ENCODE measurements at places on chromosomes 7 and 10.

DNA sequence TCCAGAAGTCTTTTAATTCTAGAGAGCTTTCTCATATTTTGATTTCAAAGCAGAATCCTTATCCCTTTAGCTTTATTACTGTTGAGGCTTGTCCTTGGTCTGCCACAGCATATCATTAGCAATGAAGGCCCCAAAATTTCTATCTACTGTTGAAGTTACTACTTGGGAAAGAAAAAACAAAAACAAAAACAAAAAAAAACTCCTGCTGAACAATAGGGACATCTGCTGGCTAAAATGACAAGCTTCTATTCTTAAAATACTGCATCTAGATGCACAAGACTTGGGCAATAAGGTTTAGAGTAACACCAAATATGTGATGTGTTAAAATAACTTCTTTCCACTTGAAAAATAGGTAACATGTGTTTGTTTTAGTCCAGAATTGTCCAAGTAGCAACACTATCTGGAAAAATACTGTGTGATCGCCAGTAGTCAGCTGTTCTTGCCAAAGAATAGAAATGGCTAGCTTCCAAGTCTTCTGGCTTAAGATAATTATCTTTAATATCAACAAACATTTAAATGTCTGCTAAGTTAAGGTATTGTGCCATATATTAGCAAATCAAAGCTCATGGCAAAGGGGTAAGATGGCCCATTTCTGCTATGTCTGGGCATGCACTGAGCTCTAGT is 3.8 kb upstream of the DMTF1 start:
- no peak for DNase-seq

GRCh38 chr10:113853578-113854012 is 287 bp downstream of the DCLRE1A start:
- no peak for DNase-seq

DNA sequence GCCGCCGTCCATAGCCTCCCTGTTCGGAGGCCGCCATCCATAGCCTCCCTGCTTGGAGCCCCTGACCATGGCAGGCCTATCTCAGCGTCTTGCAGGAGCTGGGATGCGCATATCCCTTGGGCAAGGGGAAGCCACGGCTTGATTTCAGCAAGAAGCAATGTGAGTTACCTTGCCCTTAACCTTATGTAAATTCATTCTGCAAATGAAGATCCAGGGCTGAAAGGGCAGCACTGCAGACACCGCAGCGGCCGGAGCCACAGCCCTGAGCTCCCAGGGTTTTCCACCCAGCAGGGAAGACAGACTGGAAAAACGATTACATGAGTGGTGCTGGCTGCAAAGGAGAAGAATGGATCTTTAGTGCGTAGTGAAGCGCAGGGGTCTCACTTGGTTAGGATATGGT is 95.8 kb downstream of the SEC61G start:
- DNase-seq: no peak

DNA sequence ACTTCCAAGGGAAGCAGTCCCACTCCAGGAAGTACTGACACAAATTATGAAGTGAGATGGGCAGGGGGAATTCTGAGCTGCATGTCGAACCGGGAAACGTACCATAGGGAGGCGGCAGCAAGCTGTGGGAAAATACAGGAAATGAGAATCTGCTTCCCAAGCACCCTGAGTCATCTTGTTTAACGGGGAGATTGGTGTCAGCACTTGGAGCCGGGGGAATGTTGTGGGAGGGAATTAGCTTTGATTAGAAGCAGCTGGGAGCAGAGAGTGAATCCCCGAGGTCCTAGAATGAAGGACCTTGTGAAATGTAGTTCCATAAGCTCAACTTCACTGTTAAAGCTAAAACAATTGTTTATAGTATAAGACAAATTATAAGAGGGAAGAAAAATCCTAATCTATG is 141.4 kb upstream of the PRKCQ start:
- DNase-seq: no peak

- no peak for DNase-seq
Measured at GRCh38 chr7:88480896-88481295, 174.2 kb upstream of the STEAP4 start.

DNA sequence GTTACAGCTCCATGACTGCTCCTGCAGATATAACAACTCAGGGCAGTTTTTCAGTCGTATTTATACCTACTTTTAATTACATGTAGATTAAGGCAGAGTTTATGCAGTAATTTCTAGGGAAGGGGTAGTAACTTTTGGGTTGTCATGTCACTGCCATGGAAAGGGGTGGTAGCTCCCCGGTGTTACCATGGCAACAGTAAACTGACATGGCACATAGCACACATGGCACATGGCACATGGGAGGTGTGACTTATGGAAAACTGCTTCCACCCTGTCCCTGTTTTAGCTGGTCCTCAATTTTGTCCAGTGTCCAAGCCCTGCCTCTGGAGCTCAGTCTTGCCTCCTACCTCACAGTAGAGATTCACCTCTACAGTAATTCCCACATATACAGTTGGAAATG is 3.9 kb upstream of the TOMM7 start:
- DNase-seq: no peak

DNA sequence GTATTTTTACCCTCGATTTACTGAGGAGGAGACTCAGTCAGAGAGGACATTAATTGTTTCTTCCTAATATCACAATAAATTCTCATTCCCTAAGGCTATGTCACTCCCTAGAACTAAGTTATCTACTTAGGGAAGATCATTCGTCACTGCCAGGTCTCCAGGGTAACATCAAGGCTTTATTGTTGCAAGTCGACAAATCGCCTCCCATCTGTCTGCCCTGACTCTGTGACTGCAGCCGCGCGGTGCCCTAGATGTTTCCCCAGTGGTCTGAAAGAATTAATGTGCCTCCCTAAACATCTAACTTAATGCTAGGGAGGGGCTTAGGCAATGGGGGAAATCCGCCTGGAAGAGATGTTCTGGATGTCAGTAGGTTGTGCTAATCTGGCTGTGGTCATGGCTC is 558.8 kb upstream of the C7orf33 start:
- DNase-seq: no peak

DNA sequence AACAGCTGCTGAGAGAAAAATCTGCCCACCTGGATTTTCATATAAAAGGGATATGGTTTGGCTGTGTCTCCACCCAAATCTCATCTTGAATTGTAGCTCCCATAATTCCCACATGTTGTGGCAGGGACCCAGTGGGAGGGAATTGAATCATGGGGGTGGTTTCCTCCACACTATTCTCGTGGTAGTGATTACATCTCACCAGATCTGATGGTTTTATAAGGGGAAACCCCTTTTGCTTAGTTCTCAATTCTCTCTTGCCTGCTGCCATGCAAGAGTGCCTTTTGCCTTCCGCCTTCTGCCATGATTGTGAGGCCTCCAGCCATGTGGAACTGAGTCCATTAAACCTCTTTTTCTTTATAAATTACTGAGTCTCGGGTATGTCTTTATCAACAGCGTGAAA is 20.8 kb upstream of the MKI67 start:
- DNase-seq: no peak

- DNase-seq: no peak
Measured at GRCh38 chr7:64888561-64888900, 14.5 kb upstream of the ZNF273 start.

- no peak for DNase-seq
Measured at GRCh38 chr10:15252396-15252795, 83.9 kb upstream of the NMT2 start.

Data from prostate gland (tissue), 2 donors.